ENCODE measurements at places on chromosomes 5 and 9.

- DNase-seq: no peak
Observed at GRCh38 chr9:20749496-20750198, 65.6 kb downstream of the FOCAD start.

- DNase-seq: no peak
Observed at GRCh38 chr9:137454145-137454596, 5.0 kb downstream of the NSMF start.

DNA sequence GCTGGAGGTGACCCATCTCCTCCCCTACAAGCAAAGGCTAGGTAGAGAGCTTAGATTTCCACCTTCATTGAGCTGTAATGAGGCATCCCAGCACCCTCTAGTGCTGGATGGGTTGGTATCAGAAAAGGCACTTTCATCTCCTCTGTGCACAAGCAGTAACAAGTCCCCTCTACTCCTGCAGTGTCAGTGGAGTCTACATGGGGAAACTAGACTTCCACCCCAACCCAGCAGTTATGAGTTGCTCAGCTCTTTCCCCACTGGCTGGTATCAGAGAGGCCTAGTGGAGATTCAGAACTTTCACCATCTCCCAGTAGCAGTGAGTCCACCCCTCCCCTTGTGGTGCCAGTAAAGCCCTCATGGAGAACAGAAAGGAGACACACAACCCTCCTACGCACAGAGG, 17.9 kb downstream of the FCN1 start:
- no peak for DNase-seq

DNA sequence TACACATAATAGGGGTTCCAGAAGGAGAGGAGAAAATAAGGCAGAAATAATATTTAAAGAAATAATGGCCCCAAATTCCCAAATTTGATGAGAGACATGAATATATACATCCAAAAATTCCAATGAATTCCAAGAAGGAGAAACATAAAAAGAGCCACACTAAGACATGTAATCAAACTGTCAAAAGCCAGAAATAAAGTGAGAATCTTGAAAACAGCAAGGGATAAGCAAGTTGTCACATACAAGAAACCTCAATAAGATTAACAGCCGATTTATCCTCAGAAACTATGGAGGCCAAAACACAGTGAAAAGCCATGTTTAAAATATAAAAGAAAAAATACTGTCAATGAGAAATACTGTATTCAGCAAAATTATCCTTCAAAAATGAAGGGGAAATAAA, 14.5 kb downstream of the CATSPER3 start:
- DNase-seq: no peak

GRCh38 chr5:149881874-149882273, 62.7 kb downstream of the PDE6A start:
- no peak for DNase-seq

GRCh38 chr5:160291467-160291866, 20.9 kb downstream of the CCNJL start:
- DNase-seq: no peak

DNA sequence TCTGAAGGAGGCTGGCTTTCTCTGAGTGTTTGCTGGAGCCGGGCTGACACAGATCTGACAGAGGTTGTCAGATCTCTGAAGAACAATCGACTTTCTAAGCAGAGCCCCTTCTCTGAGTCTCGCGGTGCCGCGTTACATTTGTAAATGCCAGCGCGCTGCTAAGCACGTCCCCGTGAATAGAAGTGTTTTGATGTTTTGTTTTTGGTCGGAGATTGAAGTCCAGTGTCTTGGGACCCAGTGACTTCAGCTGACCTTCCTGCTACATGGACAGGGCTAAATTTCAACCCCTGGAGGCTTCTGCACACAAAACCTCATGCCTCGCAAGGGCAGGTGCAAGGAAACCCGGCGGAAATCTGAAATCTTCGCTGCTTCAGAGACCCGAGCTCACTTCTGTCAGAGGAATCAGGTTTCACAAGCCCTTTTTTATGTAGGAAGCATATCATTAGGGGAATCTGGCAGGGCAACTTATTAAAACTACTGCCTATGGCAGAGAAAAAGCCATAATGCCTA, 27.2 kb downstream of the NEUROG1 start:
- no peak for DNase-seq
